Dorsolateral prefrontal cortex (tissue), 122 donors: ENCODE measurements at places on chromosomes 5 and 9. TPM values are rescaled to one million over a fixed set of nuclear protein-coding genes. Genes with fewer than 3 reads are reported as not detected.

GRCh38 chr5:172544371-172545095 lies 90.2 kb upstream of the SH3PXD2B start:
- no peak for DNase-seq

DNA sequence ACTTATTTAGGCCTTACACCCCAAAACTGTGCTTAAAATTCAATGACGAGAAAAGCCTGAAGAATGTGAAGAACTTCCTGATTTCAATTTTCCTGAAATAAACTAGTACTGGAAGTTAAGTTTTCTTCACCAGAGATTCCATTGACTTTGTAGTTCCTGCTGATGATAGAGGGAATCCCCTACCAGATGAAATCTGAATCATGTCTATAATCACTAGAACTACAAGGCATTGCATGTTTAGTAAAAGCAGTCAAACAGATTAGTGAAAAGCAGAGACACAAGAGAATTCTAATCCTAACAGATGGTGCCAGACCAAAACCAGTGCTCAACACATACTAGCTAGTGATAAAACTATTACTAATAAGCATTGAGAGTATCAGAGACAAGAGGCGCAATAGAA lies 130.0 kb downstream of the PDE4D start:
- no peak for DNase-seq

DNA sequence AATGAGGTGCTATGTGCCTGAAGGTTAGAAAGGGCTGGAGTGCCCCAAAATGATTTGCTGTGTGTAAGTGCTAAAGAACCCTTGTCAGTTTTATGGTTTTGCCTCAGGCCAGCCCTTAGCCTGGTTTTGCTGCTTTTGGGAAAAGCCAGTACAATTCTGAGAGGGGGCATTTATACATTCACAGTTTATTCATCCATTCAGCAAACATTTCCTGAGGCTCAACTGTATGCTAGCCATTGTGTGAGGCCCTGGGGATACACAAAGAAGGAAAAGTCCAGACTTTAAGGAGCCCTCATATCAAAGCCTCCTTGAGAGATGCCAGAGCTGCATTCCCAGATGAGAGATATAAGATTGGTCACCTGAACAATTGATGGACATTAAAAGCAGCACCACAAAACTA lies 115.2 kb upstream of the PLCXD3 start:
- DNase-seq, result no peak

GRCh38 chr5:54415147-54415546 lies 40.4 kb upstream of the HSPB3 start:
- no peak for DNase-seq

- DNase-seq, result no peak
Observed at GRCh38 chr5:36208786-36209185, 32.9 kb downstream of the NADK2 start.

DNA sequence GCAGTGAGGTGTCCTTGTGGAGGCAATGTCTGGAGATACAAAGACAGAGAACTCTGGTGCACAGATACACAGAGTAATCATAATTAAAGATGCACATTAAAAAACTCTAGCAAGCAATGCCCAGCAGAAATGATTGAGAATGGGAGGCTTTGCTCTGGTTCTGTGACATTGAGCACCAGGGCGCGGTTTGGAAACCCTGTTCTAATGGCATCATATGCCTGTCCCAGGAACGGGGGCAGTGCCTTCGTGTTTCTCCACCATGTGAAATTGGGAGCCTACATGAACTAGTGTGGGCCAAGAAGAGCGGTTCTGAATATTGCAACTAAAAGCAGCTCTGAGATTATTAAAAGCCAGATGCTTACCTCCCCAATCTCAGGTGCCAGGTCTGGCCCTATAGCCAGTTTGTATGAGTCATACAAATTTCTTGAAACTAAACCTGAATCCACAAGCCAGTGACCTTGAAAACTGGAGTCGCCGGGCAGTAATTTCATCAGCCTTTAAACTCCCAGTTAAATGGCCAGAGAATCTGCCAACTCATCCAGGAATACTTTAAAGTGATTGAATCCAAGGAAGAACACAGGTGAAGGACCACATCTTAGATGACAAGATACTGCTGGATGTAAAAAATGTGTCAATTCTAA lies 22.2 kb upstream of the CTSL start:
- DNase-seq, result no peak

GRCh38 chr9:92253656-92254055 lies 39.8 kb downstream of the IARS1 start:
- DNase-seq, result no peak

DNA sequence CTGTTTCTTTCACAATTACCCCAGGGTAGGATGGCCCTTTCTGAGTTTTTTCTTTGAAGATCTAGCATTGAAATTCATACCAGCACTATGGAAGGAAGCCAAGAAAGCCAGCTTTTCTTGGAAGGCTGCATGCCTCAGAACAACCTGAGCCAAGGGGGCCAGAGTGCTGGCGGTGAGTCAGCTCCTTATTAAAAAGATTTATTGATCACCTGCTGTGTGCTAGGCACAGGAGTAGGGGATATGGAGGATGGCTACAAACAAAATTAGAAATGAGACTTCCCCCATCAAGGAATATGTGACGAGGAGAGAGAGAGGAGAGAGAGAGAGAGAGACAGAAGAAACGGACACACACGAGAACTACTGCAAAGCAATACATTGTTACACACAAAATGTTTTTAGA lies 184.6 kb upstream of the PUM3 start:
- DNase-seq, result no peak

GRCh38 chr9:16307626-16308195 lies 562.8 kb downstream of the BNC2 start:
- DNase-seq, result no peak

DNA sequence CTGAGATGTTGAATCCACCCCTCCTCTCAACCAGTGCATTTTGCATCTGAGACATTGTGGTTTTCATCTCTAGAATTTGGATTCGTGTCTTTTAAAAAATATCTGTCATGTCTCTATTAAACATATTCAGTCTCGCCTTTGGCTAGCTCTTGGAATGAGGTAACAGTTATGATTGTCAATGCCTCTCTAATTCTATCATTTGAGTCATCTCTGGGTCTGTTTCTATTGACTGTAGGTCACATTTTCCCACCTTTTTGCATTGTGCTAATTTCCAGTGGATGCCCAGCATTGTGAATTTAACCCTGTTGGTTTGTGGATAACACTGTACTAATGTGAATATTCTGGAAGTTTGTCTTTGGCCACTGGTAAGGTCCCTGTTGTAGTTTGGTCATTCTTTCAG lies 8.4 kb upstream of the SLC6A3 start:
- no peak for DNase-seq

The CMYA5 gene
- total RNA-seq, result 17.4 TPM

The ADAMTSL2 gene
- total RNA-seq, result 17.4 TPM

The LRRC14B gene
- not detected for total RNA-seq

The PRDM9 gene
- not detected for total RNA-seq

The NUTM2G gene
- not detected for total RNA-seq
